Activated T-helper 1 cell treated with anti-CD3 and anti-CD28 coated beads, Interleukin-2, amount 50 U/mL, for 16 hours (primary cell): ENCODE measurements at places on chromosomes 3 and 15.

DNA sequence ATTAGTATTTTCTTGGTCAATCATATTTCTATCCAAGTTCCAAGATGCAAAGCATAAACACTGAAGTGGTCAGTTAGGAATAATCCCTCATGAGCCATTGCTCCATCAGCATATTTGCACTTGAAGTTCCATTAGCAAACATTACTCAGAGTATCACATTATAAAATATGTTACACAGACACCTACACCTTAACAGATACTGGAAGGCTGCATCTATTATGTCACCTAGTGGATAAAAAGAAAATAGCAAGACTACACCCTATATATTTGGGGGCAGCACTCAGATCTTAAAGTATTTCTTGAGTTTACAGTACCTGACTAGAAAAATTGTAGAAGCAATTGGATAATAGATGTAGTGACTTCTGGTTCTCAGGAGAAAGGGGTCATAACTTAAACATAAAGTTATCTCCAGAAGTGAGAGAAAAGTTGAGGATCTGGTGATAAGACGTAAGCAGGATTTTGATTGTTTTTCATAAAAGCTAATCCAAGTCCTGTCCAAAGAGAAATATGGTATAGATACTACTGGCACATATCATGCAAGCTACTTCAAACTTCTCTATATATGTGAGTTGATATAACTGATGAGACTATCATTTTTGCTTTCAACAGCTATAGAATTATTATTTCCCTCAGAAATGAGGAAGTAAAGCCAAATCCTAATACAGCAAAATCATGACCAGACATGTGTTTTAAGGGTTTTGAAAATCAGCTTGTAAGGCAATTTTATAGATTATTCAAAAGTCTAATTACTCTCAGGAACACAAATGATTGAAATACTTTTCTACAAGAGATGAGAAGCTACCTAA, 422.2 kb downstream of the GBE1 start:
- no peak for DNase-seq

- DNase-seq, result no peak
Measured at GRCh38 chr3:16503191-16503776, 10.2 kb downstream of the RFTN1 start.

GRCh38 chr15:27774191-27774590, 324.9 kb downstream of the OCA2 start:
- no peak for DNase-seq

DNA sequence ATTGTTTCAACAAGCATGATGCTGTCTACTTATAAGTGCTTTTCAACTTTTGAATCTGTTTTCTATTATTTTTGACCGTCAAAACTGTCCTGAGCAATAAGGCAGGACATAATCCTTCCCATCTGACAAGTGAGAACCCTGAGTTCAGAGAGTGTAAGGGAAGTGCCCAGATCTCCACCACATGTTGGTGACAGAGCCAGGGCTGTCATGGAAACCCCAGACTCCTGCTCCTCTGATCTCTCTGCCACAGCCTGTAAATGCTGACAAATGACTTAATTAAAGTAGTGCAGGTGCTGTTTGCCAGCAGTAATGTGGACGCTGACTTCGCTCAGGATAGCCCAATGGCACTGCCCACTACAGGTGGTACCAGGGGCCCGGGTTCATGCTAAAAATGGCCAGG, 40.3 kb downstream of the SPSB4 start:
- no peak for DNase-seq

DNA sequence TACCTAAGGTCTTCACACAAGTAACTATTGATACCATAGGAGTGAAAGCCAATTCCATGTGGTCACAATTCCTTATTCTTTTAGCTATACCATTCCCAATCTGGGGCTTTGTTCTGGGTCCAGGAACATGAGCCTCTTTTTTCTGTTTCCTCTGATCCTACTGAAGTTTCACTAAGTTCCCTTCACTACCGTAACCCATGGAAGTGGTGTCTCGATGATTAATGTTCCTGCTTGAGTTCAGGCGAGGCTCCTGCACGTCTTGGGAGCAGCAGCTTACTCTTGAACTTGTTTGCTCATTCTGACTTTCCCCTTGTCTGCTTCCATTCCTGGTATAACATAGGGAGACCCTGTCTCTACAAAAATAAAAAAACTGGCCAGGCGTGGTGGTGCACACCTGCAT, 23.6 kb downstream of the ZNF592 start:
- no peak for DNase-seq

- DNase-seq, result no peak
Measured at GRCh38 chr3:10702961-10703740, 112.9 kb upstream of the SLC6A11 start.

DNA sequence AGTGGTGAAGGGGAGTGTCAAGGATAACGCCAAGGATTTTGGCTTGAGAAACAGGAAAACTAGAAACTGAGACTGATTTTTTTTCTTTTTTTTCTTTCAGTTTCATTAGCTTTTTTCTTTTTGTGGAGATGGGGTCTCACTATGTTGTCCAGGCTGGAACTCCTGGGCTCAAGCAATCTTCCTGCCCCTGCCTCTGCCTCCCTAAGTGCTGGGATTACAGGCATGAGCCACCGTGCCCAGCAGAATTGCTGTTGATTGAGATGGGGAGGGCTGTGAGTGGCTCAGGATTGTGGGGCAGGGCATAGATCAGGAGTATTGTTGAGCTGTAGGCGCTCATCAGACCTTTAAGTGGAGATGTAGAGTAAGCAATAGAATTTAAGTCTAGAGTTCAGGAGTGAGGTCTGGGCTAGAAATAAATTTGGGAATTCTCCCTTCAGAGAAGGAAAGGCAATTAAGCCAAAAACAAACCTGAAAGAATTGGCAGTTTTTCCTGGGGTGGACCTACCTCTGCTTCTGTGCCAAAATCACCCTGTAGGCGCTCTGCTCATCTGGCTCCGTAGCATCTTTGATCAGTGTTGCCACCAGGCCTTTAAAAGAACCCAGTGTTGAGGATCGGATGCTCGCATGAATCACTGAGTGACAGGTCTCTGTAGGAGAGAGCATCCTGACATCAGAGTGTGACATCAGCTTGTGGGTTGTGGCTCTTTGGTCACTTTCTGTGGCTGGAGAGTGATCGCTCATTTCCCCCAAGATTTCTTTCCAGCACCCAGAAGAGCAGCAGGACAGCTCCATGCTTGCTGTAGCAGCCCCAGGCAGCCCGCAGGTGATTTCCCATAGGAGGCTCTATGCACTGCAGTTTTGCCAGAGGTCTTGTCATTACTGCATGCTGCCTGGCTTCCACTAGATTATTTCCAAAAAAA, 15.8 kb downstream of the ABHD17C start:
- DNase-seq, result no peak

DNA sequence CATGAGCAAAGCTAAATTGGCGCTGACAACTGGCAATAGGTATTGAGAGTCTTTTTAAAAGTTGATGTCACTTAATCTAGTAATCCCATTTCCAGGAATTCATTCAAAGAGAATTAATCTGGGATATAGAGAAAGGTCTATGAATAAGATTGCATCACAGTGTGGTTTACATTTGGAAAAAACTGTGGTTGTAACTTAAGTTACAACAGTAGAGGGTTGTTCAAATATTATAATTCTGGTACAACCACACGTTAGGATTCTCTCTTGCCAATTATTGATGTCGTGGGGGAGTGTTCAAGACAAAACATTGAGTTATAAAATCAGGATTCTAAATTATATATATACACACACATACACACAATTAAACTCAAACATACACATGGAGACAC, 79.8 kb downstream of the LIPC start:
- DNase-seq, result no peak

DNA sequence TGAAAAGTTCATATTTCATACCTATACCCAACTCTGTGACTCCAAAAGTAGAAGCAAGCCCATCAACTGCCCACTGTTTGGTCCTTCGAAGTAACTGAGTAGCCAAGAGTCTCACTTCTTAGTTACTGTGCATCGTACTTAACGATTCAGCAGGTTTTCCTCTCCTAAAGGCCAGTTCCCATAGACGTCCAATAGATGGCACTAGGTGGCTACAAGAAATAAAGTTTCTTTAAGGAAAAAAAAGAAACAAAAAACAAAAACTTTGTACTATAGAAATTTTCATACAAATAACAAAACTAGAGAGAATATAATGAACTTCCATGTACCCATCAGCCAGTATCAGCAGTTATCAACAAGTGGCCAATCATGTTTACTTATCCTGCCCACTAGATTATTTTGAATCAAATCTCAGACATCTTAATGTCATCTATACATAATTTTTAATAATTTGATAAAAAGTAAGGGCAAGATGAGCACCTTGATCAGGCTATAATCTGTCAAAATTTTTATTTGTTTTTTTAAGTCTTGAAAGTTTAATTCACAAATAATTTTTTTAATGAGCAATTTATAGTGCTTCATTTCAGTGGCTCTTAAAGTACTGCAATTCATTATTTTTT, 63.8 kb upstream of the ACP3 start:
- no peak for DNase-seq

- DNase-seq, result no peak
Measured at GRCh38 chr3:150721285-150722130, 17.8 kb upstream of the ERICH6 start.

GRCh38 chr3:185176750-185177359, 24.0 kb upstream of the C3orf70 start:
- no peak for DNase-seq

GRCh38 chr15:95287720-95288103, 1042.8 kb upstream of the NR2F2 start:
- no peak for DNase-seq

- DNase-seq, result no peak
Measured at GRCh38 chr3:139491027-139491700, 14.8 kb upstream of the RBP2 start.

GRCh38 chr15:60589253-60589652, 110.3 kb upstream of the ICE2 start:
- no peak for DNase-seq

DNA sequence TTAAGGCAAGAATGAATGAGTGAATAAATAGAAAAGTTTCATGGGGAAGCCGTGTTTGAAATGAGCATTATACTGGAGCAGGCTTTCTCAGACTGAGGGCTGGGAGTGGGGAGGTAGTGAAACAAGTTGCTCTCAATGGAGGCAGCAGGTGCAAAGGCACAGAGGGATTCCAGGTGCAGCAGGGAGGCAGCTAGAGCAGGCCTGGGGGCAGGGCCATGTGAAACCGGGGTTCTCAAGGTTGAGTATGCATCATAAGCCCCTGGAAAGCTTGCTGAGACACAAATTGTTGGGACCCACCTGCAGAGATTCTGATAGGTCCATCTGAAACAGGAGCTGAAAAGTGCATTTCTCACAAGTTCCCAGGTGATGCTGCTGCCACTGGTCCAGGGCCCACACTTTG, 45.3 kb downstream of the BFSP2 start:
- no peak for DNase-seq

- no peak for DNase-seq
Measured at GRCh38 chr3:38725726-38726419, 76.4 kb upstream of the SCN5A start.

- no peak for DNase-seq
Measured at GRCh38 chr15:77497110-77497737, 76.5 kb downstream of the HMG20A start.
